ENCODE measurements at places on chromosomes 11 and 22.

- no peak for DNase-seq
These were observed 44.8 kb downstream of the SPECC1L start for GRCh38 chr22:24315367-24315966.

GRCh38 chr22:28075358-28075981 lies 156.4 kb upstream of the PITPNB start:
- DNase-seq = peak; percentile 81

GRCh38 chr11:67499808-67500483 lies 5.2 kb downstream of the PITPNM1 start:
- no peak for DNase-seq

- no peak for DNase-seq
These were observed 13.4 kb upstream of the PNPLA3 start for GRCh38 chr22:43910178-43910695.

DNA sequence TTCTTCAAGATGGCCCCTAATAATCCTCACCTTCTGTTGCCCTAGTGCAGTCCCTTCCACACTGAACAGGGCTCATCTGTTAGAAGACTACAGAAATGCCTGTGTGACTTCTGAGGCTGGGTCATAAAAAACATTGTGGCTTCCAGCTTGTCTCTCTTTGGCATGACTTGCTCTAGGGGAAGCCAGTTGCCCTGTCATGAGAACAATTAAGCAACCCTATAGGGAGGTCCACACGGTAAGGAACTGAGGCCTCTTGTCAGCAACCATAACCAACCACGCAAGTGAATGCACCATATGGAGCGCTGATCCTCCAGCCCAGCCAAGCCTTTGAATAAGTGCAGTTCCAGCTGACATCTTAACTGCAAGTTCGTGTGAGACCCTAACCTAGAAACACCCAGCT lies 2.6 kb downstream of the LIPT2 start:
- no peak for DNase-seq

- DNase-seq = peak; percentile 88
These were observed at the start of gene UBASH3B for GRCh38 chr11:122655527-122656072. UBASH3B (plus strand) TSS chr11:122655722; CDS start chr11:122656050, 328 bp downstream.

- no peak for DNase-seq
These were observed 54.6 kb downstream of the GAB4 start for GRCh38 chr22:16953206-16954059.

GRCh38 chr11:27921472-27921871 lies 186.5 kb downstream of the KIF18A start:
- no peak for DNase-seq

DNA sequence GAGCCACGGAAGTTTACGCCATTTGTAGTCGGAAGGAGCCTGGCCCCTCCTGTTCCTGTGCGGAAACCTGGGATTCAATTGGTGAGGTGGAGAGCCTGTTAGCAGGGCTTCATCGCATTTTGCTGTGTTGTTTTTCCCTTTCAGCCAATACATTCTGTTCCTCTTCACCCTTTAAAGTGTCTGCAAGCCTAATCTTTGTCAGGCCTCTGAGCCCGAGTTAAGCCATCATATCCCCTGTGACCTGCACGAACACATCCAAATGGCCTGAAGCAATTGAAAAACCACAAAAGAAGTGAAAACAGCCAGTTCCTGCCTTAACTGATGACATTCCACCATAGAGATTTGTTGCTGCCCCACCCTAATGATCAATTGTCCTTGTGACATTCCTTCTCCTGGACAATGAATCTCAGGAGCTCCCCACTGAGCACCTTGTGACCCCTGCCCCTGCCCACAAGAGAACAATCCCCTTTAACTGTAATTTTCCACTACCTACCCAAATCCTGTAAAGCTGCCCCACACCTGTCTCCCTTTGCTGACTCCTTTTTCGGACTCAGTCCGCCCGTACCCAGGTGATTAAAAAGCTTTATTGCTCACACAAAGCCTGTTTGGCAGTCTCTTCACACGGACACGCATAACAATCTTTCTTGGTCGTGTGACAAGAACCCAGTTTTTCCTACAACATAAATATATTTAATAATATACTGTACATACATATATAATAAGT lies 37.1 kb upstream of the MMP12 start:
- DNase-seq = no peak

- DNase-seq = no peak
These were observed 6.5 kb downstream of the ASCL2 start for GRCh38 chr11:2263724-2264360.

DNA sequence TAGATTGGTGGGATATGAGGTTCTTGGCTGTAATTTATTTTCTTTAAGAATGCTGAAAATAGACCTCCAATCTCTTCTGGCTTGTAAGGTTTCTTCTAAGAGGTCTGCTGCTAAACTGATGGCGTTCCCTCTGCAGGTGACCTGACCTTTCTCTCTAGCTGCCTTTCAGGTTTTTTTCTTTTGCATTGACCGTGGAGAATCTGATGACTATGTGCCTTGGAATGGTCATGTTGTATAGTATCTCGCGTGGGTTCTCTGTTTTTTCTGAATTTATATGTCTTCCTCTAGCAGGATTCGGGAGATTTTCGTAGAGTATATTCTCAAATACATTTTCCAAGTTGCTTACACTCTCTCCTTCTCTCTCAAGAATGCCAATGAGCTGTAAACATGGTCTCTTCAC lies 122.2 kb downstream of the DDX10 start:
- no peak for DNase-seq

- no peak for DNase-seq
These were observed 48.2 kb downstream of the ALG9 start for GRCh38 chr11:111823131-111823530.

DNA sequence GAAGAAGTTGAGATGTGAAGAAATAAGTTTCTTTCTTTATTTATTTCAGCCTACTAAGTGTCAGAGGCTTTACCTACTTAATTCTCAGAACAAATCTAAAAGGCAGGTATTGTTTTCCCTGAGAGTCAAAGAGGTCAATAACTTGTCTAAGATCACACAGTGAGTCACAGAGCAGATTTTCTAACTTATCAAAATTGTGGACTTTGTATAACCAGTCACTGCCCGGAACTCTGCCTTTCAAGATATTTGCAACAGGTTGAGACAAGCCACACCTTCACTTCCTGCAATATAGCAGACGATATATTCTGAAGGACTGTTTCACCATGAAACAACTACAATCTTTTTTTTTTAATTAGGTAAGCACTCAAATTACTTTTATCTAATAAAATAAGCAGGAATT lies 10.5 kb upstream of the MMP3 start:
- no peak for DNase-seq

DNA sequence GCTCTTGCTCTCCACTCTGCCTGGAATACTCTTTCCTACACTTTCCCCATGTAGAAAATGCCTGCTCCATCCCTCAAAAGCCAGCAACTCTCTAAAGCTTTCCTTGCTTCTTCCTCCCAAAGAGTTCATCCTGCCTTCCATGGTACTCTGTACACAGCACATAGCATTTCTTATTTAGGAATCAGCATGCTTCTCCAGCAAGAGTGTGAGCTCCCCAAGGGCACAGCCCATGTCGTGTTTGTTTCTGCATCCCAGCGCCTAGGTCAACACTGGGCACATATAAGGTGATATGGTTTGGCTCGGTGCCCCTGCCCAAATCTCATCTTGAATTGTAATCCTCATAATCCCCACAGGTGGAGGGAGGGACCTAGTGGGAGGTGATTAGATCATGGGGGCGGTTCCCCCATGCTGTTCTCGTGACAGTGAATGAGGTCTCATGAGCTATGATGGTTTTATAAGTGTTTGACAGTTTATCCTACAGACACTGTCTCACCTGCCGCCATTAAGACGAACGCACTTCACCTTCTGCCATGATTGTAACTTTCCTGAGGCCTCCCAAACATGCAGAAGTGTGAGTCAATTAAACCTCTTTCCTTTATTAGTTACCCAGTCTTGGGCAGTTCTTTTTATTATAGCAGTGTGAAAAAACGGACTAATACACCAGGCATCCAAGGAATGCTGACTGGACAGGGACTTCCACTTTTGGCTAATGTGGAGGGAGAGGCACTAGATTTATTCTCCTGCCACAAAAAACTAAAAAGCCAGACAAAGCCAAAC lies 8.2 kb downstream of the VPS37C start:
- DNase-seq = peak; percentile 74

DNA sequence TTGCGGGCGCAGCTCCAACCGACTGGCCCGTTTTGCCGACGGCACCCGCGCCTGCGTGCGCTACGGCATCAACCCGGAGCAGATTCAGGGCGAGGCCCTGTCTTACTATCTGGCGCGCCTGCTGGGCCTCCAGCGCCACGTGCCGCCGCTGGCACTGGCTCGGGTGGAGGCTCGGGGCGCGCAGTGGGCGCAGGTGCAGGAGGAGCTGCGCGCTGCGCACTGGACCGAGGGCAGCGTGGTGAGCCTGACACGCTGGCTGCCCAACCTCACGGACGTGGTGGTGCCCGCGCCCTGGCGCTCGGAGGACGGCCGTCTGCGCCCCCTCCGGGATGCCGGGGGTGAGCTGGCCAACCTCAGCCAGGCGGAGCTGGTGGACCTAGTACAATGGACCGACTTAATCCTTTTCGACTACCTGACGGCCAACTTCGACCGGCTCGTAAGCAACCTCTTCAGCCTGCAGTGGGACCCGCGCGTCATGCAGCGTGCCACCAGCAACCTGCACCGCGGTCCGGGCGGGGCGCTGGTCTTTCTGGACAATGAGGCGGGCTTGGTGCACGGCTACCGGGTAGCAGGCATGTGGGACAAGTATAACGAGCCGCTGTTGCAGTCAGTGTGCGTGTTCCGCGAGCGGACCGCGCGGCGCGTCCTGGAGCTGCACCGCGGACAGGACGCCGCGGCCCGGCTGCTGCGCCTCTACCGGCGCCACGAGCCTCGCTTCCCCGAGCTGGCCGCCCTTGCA lies 1.0 kb downstream of the FJX1 start:
- peak; percentile 52 for DNase-seq

DNA sequence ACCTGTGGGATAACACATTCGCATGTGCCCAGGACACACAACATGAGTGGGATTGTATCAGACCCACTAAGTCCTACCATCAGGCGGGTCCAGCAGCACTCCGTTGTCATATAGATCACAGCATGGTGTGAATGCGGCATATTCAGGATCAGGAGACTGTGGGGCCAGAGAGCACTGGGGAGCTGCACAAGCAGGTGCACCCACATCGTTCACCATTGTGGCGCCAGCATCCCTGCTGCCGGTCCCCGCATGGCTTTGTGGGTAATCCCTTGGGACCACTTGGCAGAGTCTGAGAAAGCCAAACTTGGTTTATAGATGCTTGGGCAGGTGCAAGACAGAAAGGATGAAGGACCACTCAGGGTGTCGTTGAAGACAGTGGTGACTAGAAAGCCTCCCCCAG lies 201.6 kb upstream of the B3GAT1 start:
- DNase-seq = no peak

DNA sequence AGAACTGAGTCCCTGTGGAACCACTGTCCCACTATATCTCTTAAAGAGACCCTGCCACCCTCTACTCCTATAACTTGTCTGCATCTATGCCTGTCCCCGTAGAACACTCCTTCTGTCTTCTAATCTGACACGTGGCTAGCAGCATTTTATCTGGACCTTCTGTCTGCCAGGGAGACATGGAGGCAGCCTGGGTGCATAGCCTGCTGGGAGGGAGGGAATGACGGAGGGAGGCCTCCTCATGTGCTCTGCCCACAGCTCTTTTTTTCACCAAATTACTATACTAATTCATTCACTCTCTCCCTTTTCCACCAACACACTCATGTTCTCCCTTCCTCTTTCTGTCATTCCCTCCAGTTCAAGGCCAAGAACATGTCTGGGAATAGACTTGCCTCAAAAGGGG lies 7.6 kb upstream of the THRSP start:
- DNase-seq = no peak

DNA sequence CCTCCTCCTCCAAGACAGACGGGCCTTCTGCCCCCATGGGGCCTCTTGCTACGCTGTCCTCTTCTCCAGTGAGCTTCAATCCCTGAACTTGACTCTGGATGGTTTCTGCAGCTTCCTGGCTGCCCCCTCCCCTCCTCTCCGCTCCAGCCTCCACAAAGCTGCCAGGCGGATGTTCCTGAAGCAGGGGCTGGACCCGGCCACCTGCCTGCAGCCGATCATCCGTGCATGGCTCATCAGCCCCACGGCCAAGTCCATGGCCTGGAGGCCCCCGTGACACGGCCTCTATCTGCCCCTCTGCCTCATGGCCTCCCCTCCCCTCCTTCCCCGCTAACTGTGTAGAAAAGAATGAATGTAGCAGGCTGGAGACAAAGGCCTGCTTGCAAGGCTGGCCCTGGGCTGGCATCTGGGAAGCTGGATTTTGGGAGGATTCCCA lies 6.8 kb upstream of the SUN2 start:
- no peak for DNase-seq

- DNase-seq = no peak
These were observed 80.5 kb upstream of the WNT7B start for GRCh38 chr22:46057246-46058090.

DNA sequence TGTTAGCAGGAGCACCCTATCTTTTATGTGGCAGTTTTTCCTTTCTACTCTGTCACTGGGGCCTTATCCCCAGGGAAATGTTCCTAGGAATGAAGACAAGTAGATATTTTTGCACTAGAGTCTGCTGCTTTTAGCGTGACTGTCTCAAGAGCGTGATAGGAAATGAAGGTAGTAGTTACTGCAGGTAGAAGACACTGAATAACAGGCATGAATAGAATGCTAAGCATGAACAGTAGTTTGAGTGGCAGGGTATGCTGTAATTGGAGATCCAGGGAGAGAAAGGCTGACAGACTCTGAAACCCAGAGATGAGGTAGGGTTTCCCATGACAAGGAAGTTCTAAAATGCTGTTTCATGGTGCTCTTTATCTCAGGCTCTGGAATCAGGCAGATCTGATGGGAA lies 475.1 kb downstream of the NELL1 start:
- DNase-seq = no peak
